ENCODE measurements at places on chromosomes 1 and 21.
A peak's percentile ranks its signal among the peaks of the same experiment; 100 is the strongest.

GRCh38 chr1:3052501-3052900 is 16.5 kb upstream of the PRDM16 start:
- DNase-seq = no peak

GRCh38 chr1:204896787-204897469 is 26.3 kb downstream of the NFASC start:
- no peak for DNase-seq

- no peak for DNase-seq
These were observed 39.0 kb downstream of the ST7L start for GRCh38 chr1:112579801-112580510.

- no peak for DNase-seq
These were observed 26.3 kb downstream of the ZNF648 start for GRCh38 chr1:182035097-182035770.

GRCh38 chr1:241627453-241628259 is 12.5 kb downstream of the CHML start:
- DNase-seq = peak; percentile 76

GRCh38 chr1:50262436-50262835 is 153.7 kb downstream of the ELAVL4 start:
- DNase-seq = no peak

GRCh38 chr1:22935433-22935832 is 37.2 kb downstream of the LACTBL1 start:
- DNase-seq = no peak

GRCh38 chr1:48251323-48251722 is 28.8 kb downstream of the SLC5A9 start:
- DNase-seq = no peak

- no peak for DNase-seq
These were observed 671 bp downstream of the HNRNPU start for GRCh38 chr1:244863491-244864252.

- DNase-seq = no peak
These were observed 48.8 kb downstream of the DUSP10 start for GRCh38 chr1:221693087-221693486.

DNA sequence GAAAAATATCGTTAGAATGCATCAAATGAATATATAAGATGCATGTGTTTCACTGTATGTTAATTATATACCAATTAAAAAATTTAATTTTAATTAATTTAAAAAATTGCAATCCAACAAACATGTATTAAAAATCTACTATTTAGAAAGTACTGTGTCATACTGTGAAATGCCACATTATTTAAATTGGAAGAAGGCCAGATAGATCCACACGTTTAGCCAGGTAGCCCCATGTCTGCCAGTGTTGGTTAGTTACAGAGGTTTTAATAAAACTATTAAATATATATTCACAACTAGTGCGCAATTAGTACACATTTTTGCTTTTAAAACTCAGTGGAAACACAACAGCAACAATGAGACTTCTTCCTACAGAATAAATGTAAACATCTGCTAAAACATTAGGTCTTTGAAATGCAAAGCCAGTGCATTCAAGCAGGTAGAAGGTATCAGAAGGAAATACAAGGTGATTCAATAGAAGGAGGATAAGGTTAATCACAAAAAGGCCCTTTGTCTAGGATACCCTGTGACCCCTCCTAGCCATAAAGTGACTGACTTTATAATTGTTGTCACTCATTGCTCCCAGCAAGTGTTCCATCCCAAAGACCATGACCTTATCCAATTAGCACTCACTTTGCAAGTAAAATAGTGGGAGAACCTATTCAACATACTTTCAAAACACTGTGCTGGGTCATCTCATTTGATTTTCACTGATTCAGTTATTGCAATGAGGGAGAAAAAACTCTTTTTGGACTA is 211.5 kb downstream of the TTLL7 start:
- DNase-seq = no peak

- DNase-seq = no peak
These were observed 185.8 kb downstream of the CHRM3 start for GRCh38 chr1:239572183-239572582.

- DNase-seq = peak; percentile 72
These were observed 704 bp upstream of the CRABP2 start for GRCh38 chr1:156705918-156706656.

GRCh38 chr21:45876381-45877170 is 105.0 kb upstream of the COL6A1 start:
- DNase-seq = peak; percentile 26

GRCh38 chr1:97870589-97870988 is 50.2 kb downstream of the DPYD start:
- no peak for DNase-seq

- no peak for DNase-seq
These were observed 28.2 kb downstream of the PCNT start for GRCh38 chr21:46352164-46352515.

GRCh38 chr1:69967245-69967766 is 238.1 kb downstream of the LRRC40 start:
- no peak for DNase-seq

DNA sequence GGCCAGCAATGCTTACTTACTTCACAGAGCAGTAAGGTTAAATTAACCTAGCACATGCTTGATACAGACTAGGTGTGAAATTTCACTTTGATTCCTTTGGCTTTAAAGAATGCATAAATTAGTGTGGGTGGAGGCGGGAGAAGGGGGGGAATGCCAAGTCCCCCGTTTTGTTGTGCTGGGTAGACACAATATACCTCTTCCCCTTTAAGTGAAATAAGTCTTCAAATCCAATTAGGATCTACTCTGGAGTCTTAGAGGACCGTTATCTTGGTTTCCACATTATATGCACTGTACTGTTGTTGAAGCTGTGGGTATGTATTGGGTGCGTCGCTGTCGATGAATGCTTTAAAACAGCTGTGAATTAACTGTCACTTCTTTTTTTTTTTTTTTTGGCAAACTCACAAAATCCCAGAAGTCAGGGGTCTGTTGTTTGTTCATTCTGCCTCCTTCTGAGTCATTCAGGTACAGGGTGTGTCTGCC is 1.6 kb upstream of the S1PR1 start:
- no peak for DNase-seq

- DNase-seq = no peak
These were observed 3.1 kb downstream of the MCL1 start for GRCh38 chr1:150576367-150576711.

GRCh38 chr21:45234127-45234526 is 53.6 kb downstream of the POFUT2 start:
- no peak for DNase-seq

GRCh38 chr1:112317611-112318062 is 78.4 kb upstream of the CTTNBP2NL start:
- no peak for DNase-seq

DNA sequence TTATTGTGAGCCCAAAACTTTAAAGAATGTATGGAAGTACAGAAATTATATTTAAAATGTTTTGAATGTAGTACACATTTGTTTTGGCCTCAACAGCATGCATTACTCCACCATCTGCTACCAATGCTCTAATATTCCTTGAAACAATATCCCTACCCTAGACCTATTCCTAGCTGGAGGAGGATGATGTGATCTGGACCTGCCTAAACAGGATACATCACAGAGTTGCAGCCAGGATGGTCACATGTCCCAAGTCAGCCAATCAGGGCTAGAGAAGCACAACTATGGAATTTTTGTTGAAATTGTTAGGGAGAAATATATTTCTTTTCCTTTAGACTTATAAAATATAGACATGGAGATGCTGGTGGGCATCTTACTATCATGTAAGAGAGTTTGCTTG is 623.3 kb upstream of the NR5A2 start:
- DNase-seq = peak; percentile 6

DNA sequence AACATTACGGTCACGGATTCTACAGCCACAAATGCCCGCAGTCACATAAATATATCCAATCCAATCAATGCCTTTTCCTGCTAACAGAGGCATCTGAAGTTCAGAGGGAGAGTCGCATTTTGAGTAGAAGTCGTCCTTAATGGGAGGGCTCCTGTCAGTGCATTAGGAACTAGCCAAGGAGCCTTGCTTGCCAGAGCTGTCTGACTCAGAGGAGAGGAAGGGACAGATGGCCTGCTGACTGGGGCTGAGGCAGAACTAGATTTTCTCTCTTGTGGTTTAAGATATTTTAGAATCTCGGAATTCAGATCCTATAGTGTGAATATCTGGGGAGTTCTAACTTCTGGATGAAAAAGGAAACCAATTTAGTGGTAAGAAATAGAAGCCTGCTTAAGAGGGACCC is 10.6 kb downstream of the XKR8 start:
- DNase-seq = peak; percentile 91

Measured in AG08395 (cell line).